ENCODE measurements at places on chromosomes 16 and 17. TPM values are rescaled to one million over a fixed set of nuclear protein-coding genes. Genes with fewer than 3 reads are reported as not detected.
A peak's percentile ranks its signal among the peaks of the same experiment; 100 is the strongest.

GRCh38 chr17:48818361-48818841, 1.4 kb upstream of the TTLL6 start:
- no peak for DNase-seq

TNFRSF17 gene
- polyA plus RNA-seq = not detected

DNA sequence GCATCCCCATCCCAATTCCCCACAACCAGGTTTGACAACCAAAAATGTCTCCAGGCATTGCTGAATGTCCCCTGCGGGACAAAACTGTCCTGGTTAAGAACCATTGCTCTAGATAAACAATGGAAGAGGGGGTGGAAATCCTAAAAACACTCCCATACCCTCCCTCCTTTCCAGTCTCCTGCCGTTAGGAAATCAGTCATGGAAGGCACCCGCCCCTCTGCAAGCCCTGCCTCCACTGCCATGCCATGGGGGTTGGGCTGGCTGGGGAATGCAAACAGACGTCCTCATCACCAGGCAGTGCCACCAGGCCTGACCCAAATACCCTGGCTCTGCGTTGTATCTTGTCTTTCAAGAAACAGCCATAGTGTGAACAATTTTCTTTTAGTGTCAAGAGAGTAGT, 57.5 kb downstream of the CYTH1 start:
- DNase-seq = no peak

DNA sequence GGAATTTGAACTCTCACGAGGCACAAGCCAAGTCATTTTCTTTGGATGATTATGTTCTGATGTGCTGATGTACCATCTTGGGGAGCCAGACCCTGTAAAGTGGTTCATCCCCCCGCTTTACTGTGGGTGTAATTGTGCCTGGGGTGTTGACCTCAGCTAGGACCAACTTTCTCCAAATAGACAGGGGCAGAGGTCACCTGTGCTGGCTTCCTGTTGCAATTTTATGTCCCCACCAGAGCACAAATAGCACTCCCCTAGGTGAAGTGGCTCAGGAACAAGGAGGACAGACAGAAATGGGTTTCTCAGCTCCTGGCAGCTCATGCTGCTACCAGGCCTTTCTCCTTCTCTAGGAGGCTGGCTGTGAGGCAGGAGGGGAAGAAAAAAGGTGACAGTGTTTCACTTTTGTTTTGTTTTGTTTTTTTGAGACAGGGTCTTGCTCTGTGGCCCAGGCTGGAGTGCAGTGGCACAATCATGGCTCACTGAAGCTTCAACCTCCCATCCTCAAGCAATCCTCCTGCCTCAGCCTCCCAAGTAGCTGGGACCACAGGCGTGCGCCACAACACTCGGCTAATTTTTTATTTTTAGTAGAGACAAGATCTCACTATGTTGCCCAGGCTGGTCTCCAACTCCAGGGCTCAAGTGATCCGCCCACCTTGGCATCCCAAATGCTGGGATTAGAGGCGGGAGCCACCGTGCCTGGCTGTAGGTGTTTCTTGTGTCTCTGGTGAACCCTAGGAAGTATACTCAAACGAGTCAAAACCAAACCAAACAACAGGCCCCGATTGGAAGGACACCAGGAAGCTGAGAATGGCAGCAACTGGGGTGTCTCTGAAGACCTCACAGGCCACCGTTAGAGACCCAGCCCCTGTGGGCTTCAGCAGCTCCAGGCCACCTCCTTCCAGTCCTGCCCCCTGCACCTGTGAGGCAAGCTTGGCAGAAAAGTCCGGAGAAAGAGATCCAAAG, 32.5 kb upstream of the WFIKKN2 start:
- DNase-seq = no peak

RSL1D1 gene
- polyA plus RNA-seq = 251 TPM

DNA sequence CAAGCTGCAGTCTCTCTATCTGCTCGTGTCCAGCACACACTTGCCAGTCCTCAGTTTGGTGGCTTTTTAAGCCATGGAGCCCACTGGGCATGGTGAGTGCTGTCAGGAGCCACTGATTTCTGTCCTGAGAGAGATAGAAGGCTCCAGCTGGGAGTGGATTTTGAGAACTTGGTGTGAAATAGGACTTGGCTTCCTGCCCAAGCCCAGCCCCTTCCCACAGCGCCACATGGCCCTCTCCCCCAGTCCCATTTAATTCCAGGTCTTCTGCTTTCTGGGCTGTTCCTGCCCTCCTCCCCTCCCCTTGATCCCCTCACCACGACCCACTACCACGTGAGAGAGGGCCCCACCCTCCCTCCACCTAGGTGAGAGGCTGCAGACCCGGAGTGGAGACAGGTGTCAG, 14.4 kb upstream of the ABCC3 start:
- no peak for DNase-seq

GRCh38 chr17:33987162-33987561, 267.9 kb upstream of the CCL2 start:
- DNase-seq = no peak

- DNase-seq = no peak
Measured at GRCh38 chr16:85216522-85217375, 104.5 kb upstream of the CIBAR2 start.

GRCh38 chr17:61400717-61401388, 1.2 kb downstream of the TBX2 start:
- DNase-seq = no peak

IL17C gene
- not detected for polyA plus RNA-seq

DNA sequence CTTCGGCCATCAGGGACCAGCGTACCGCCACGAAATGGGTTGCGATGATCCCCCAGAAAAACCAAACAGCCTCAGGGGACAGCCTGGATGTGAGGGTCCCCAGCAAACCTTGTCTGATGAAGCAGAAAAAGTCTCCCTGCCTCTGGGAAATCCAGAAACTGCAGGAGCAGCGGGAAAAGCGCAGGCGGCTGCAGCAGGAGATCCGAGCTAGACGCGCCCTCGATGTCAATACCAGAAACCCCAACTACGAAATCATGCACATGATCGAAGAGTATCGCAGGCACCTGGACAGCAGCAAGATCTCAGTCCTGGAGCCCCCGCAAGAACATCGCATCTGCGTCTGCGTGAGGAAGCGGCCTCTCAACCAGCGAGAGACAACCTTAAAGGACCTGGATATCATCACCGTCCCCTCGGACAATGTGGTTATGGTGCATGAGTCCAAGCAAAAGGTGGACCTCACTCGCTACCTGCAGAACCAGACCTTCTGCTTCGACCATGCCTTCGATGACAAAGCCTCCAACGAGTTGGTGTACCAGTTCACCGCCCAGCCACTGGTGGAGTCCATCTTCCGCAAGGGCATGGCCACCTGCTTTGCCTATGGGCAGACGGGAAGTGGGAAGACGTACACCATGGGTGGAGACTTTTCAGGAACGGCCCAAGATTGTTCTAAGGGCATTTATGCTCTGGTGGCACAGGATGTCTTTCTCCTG, 769 bp downstream of the KIF2B start:
- DNase-seq = no peak

DNA sequence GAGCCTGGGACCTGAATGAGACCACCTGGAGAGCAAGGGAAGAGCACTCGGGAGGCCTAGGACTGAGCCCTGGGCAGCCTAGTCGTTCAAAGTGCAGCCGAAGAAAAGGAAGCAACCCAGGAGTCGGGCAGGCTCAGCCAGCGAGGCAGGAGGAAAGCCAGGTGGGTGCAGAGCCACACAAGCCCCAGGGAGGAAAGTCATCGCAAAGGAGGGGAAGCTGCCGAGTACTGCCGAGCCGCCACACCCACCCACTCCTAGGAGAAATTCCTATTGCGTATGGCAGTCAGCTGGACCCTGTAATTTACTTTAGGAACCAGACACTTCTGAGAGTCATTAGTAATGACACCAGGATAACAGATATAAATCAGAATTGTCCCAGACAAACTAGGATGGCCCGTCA, 187.6 kb downstream of the KATNIP start:
- DNase-seq = peak; percentile 29

DNA sequence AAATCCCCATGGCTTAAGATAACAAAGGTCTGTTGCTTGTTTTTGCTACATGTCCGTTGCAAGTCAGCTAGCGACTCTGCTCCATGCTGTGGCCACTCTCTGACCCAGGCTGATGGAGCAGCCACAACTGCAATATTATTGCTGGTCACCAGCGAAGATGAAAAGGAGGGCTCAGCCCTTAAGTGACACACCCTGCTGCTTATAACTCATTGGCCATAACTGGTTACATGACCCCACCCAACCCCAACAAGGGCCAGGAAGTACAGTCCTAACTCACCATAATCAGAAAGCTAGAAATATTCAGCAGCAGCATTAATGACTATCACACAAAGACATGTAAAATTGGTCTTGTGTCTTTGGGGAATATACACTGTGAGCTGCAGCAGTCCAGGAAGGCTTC, 224.3 kb downstream of the SOX9 start:
- no peak for DNase-seq

GRCh38 chr16:85716680-85717038, 27.9 kb upstream of the GINS2 start:
- no peak for DNase-seq

DNA sequence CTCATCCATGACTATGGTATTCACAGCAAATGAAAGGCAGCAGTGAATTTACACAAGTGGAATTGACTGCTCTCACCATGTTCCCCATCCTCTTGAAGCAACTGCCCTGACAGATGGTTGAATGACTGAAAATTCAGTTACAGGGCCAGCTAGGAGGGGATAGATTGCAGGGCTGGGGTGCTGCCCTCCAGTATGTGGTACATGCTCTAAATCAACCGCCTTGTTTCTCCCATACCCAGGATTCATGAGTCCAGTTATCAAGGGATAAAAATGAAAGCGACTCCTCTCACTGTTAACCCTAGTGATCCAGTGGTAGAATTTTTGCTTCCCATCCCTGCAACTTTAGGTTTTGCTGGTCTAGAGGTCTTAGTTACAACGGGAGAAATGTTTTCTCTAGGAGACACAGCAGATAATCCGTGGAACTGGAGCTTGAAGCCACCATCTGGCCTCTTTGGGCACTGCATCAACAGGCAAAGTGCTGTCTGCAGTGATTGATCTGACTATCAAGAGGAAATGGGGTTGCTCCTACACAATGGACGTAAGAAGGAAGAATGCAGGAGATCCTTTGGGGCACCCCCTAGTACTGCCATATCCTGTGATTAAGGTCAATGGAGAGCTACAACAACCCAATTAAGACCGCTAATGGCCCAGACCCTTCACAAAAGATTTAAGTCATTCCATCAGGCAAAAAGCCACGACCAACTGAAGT, 32.0 kb downstream of the SCPEP1 start:
- DNase-seq = peak; percentile 48

GRCh38 chr16:69822174-69822935, 60.2 kb downstream of the WWP2 start:
- DNase-seq = peak; percentile 66

GRCh38 chr17:77280304-77281121, 139.7 kb downstream of the SEC14L1 start:
- DNase-seq = no peak

All from large intestine (tissue), 12 donors.